NCI-H1092 (cell line): ENCODE measurements at places on chromosomes 12 and 14.
A peak's percentile ranks its signal among the peaks of the same experiment; 100 is the strongest.

GRCh38 chr12:131334835-131335234 is 376.1 kb upstream of the SFSWAP start:
- DNase-seq: no peak

GRCh38 chr12:117404203-117404853 is 42.9 kb upstream of the NOS1 start:
- no peak for DNase-seq

DNA sequence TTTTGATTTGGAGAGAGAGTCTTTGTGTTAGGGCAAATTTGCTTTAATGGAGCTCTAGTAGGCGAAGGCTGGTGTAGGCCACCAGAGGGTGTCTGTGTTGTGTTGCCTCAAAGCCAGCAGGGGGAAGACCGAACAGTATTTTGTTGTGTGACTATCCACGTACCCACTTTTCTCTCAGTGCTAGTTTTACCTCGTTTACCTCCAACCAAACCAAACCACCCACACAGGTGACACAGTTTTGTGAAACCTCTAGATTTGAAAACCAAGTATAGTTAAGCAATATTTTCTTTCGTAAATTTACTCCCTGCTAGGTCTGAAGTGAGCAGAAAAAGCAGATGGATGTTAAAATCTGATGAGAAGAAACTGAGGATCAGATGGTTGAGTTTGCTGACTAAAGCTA is 36.3 kb upstream of the NPFF start:
- peak; percentile 10 for DNase-seq

GRCh38 chr12:95169368-95169767 is 47.9 kb downstream of the FGD6 start:
- no peak for DNase-seq

GRCh38 chr14:91953170-91953985 is 5.9 kb upstream of the FBLN5 start:
- no peak for DNase-seq

GRCh38 chr12:122356192-122356635 is 66.3 kb downstream of the CLIP1 start:
- no peak for DNase-seq

GRCh38 chr12:26798640-26799039 is 34.4 kb downstream of the ITPR2 start:
- DNase-seq: no peak

- no peak for DNase-seq
Observed at GRCh38 chr14:99892406-99892805, 99.2 kb downstream of the EML1 start.

DNA sequence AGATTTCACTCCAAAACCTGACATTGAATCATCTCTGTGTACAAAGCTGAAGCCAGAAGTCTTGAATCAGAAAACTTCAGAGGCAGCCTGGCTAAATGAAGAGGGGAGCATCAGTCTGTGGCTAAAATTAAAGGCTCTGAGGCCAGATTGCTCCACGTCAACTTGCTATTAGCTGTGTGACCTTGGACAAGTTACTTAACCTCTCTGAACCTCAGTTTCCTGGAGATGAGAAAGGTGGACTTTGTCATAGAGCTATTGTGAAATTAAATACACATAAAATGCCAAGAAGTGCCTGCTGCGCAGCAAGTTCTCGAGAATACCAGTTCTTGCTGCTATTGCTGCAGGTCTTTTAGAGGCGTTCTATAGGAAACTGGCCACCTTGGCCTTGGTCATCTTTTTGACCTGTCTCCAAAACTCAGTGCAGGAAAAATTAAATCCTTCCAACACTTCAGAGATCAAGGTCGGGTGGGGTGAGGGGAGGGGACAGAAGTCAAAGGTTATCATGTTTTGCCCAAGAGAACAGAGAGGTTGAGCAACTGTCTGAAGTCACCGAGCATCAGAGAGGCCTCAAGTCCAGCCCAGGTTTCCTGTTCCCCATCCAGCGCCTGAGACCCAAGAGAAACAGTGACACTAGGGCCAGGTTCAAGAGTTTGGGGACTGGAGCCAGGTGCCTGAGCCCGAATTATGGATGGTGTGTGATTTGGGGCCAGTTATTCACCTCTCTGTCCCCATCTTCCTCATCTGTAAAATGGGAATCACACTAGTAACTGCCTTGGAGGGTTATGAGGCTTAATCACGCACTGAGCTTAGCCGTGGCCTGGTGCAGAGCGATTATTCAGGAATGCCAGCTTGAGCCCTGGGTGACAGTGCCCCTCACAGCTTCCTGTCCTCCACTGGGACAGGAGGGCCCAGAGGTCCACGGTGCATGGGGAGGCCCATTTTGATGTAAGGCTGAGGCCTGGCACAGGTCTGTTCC is 1.1 kb downstream of the SERPINA1 start:
- DNase-seq: no peak

DNA sequence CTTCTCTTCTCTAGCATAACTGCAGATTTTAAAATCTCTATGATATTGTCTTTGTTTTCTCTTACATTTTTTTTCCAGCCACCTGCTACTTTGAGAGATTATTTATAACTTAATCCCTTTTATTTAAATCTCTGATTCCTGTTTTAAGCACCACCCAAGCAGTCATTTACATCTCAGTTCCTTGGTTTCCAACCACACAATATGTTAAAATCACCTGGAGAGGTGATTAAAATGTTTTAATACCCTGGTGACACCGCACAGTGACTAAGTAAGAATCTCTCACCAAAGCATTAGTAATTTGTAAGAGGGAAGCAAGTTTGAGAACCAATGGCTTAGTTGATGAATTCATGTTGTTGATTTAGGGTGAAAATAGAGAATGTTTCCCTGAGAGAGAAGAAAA is 849.8 kb downstream of the TMTC2 start:
- DNase-seq: no peak

DNA sequence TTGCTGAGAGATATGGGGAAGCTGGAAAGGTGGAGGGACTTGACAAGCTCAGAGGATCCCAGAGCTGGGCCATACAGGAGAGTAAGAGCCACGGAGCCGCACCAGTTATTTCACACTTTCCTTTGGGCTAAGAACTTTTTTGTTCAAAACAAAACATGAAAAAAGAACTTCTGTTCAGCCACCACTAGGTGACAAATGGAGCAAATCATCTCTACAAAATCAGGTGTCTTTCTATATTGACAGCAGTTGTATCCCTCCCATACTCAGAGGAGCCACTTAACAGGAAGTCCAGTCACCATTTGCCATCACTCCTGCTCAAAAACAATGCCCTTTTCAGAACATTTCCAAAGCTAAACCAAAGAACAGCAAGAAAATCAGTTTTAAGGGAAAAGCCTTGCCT is 70.3 kb upstream of the DBX2 start:
- DNase-seq: no peak

DNA sequence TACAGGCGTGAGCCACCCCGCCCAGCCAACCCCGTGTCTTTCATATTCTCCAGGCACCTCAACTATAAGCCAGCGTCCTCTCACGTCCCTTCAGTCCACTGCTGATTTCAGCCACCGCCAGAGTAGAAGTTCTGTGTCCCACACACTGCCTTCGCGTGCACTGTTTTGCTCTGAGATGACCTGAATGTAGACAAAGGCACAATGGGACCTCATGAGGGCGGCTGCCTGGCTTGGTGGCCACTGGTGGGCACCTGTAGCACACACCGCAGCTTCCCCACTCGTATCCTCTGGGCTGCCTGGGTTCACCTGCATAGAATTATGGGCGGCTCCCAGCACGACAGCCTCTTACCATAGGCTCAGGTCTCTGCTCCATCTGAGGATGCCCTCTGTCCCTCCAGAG is 57.2 kb downstream of the GPR68 start:
- DNase-seq: no peak

GRCh38 chr12:58967561-58967960 is 47.3 kb upstream of the LRIG3 start:
- no peak for DNase-seq

DNA sequence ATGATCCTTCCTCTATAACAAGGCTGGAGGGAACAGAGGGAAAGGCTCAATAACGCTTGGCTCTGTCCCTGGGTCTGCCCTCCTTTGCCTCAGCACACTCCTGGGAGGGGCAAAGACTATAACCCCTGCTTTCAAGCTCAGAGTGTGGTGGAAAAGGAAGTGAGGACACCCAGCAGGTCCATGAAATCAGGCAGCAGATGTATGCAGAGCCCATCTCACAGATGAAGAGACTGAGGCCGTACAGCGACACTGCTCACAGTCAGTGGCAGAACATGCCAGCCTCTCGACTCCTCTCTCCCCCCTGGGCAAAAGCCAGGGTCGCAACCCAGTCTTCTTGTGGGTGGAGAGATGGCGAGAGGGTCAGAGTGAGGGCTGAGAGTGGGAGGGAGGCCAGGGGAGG is 39.8 kb downstream of the SLC6A12 start:
- no peak for DNase-seq

DNA sequence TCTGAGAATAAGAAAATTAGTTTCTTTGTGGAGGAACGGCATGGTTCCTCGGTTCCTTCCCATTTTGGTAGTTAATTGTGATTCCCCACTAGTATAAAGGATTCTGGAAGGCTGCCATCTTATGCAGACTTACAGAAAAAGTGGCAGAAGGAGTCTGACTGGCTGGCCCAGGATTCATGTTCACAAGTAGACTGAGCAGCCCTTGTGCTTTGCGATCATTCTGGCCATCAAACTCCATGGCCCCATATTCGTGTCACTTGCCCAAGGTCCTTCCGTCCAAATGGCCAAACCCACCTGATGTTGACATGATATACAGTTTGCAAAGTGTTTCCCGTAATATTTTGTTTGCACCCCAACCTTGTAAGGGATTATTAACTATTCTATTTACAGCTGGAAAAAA is 297.2 kb upstream of the AMIGO2 start:
- DNase-seq: no peak

- DNase-seq: no peak
Observed at GRCh38 chr12:129727100-129727499, 176.7 kb downstream of the TMEM132D start.

GRCh38 chr14:89268514-89268913 is 148.5 kb downstream of the FOXN3 start:
- no peak for DNase-seq

GRCh38 chr14:96393071-96393691 is 1.3 kb downstream of the AK7 start:
- no peak for DNase-seq

DNA sequence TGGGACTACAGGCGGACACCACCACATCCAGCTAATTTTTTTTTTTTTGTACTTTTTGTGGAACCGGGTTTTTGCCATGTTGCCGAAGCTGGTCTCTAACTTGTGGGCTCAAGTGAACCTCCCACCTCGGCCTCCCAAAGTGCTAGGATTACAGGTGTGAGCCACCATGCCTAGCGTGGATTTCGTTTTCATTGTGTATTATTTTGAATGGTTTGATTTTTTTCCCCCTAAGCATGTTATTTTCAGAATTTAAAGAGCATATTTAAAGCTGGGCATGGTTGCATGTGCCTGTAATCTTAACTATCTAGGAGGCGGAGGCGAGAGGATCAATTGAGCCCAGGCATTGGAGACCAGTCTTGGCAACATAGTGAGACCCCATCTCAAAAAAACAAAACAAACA is 13.1 kb downstream of the TMEM63C start:
- no peak for DNase-seq

GRCh38 chr14:63991833-63992232 is 139.0 kb downstream of the SYNE2 start:
- DNase-seq: no peak

GRCh38 chr14:102164241-102164641 is 24.5 kb downstream of the WDR20 start:
- no peak for DNase-seq

GRCh38 chr12:57156701-57157403 is 9.4 kb upstream of the LRP1-AS start:
- no peak for DNase-seq

GRCh38 chr12:52015532-52016041 is 8.8 kb downstream of the TAMALIN start:
- DNase-seq: no peak
